Suppressor macrophage (primary cell): ENCODE measurements at places on chromosomes 6 and 20.

- no peak for DNase-seq
Measured at GRCh38 chr6:83198486-83199172, 5.5 kb downstream of the RWDD2A start.

GRCh38 chr6:167794161-167795157 lies 32.3 kb upstream of the AFDN start:
- DNase-seq, result no peak

- no peak for DNase-seq
Measured at GRCh38 chr6:65116326-65116725, 590.7 kb downstream of the EYS start.

DNA sequence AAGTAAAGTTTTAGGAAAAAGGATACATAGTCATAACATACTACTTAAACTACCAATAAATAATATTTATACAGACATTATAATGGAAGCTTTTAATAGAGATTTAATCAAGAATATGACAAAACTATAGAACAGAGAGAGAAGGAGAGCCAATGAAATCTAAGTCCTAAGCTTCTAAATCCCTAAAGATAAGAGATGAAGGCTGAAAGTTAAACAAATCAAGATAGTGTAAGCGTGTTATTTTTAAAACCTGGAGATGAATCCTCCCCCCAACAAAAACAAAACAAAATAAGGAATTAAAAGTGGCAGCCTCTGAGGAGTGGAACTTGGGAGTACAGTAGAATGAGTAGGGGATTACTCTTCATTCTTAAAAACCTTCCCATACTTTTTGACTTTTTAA lies 145.9 kb downstream of the TBC1D32 start:
- DNase-seq, result no peak
